ENCODE measurements at places on chromosomes 1 and 21.
A peak's percentile ranks its signal among the peaks of the same experiment; 100 is the strongest.

GRCh38 chr1:214146523-214146922 is 134.4 kb upstream of the SMYD2 start:
- no peak for DNase-seq

DNA sequence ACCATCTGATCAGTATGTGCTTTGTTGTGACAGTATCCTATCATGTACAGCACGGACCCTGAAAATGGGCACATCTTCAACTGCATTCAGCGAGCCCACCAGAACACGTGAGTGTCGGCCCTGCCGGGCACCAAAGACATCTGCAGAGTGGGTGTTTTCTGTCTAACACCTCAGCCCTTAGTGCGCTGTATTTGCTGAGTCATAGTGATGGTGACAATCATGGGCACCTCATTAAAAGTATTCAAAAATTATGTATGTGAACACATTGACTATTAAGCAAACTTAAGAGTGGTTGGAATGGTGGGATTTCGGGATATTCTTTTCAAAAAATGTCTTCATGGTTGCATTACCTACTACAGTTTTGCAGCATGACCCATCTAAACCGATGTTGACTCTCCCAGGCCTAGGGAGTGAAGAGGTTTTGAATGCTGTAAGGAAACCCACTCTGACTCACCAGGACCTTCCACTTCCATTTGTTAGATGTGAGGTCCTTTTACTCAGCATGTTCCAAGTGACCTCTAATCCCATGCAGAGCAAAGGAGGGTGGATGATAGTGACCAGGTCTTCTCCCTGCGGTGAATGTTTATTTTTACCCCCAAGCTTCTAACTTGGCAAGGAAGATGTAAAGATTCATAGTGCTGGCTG is 20.1 kb downstream of the MGST3 start:
- no peak for DNase-seq

GRCh38 chr21:17783481-17784179 is 35.5 kb downstream of the C21orf91 start:
- no peak for DNase-seq

DNA sequence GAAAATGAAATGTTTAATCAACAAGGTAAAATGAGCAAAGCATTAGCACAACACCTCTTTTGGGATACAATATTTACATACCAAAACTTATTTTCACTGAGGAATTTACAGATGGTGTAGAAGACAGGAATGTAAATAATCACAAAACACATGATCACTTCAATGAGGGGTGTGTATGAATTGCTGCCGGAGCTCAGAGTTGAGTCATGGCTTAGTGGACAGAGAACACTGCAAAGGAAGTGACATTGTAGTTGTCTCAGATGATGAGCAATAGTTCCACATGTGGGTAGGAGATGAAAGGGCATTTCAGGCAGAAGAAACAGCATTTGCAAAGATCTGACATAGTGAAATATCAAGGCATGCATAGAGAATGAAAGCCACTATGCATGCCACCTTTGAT is 5.6 kb upstream of the KPRP start:
- no peak for DNase-seq

GRCh38 chr1:153728305-153729066 is 636 bp downstream of the INTS3 start:
- DNase-seq = peak; percentile 82

- DNase-seq = no peak
These were observed 10.4 kb downstream of the OLIG1 start for GRCh38 chr21:33080376-33080775.

DNA sequence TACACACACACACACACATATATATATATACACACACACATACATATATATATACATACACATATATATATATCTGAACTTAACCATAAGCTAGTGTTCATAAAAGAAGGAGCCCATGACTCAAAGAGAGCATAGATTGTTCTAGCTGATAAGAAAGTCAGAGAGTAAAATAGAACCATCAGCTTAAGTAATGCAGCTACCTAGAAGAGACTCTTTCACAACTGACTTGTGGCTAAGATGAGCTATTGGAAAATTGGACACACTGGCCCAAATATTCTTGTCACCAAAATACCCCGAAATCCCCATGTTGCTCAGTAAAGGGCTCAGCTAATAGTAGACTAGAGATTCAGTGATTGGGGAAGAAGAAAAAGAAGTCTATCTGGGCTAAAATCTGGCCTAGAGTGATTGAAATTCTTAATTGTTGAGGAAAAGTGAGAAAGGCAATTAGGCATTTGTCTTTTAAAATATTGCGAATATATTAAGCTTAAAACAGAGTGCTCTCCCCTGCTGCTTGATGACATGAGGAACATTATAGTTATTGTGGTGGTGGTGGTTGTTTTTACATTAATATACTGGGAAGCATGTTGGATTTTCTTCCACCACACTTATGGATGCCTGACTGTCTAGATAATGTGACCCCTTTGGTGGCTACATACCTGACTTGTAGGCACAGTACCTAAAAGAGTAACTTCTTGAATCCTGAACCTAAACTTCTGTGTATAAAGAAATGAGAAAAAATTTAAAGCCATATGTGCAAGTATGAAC is 6.3 kb downstream of the SLAMF1 start:
- no peak for DNase-seq

DNA sequence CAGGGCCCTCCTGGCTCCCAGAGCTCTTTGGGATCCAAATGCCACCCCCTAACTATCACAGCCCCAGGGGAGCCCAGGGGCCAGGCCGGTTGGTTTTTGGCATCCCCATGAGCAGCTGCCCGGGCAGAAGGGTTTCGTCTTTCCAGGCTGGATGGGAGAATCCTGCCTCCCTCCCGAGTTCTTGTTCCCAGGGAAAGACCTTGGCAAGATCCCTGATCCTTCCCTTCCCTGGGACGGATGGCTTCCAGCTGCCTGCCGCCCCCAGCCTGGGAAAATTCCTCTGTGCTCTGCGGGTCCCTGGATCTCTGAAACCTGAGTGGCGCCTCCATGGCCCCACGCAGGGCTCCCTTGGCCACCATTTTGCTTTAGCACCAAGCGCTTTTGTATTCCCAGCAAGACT is 55.6 kb downstream of the TAS1R2 start:
- peak; percentile 81 for DNase-seq

- DNase-seq = no peak
These were observed 6.6 kb upstream of the PNRC2 start for GRCh38 chr1:23953020-23953419.

DNA sequence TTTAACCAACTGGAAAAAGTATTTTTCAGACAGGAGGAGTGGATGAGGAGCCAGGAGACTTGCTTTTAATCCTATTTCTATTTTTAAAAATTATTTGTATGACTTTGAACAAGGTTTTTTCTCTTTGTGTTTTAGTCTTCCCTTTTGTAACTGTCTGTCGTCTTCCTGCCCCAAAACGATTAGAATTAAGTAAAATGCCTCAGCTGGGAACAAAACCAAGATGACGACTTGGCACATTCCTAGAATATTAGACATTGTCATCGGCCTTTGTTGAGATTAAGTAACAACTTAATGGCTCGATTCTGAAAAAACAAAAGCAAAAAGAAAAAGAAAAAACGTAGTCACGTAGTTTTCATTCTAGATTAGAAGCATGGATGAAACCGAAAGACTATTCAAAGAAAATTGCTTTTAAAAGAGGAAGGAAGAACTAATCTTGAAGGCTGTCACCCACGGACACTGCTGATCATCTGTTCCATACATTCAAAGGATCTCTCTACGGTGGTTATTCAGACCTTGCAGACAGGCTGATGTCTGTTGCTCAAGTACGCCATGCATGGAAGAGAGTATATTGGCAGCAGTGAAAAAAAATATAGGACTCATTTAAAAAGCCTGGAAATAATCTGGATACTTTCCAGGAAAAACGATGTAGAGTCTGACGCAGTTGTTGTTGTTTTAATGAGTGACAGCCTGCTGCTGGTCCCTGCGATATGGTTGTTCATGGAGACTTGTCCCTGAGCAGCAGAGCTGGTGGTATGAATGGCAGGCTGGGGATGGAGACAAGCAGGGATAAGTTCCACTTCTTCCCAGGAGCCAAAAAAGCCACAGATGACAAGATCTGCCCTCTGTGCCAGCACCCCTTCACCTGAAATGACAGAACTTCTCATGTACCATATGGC is 16.8 kb downstream of the GNG4 start:
- DNase-seq = no peak

DNA sequence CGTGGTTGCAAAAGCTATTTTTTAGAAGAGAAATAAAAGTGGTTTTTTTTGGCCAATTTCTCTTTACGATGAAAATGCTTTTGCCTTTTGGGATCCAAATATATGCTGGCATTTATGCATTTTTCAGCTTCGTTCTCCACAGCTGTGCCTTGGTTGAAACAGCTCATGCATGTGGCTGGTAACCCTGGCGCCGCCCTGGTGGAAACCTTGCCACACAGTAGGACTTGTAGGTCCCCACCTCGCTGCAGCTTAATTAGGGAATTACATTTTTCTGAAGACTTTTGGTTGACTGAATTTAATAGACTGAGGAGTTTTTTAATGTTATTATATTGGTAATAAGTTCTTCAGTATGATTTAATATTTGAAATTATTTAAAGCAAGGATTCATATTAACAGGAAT is 12.7 kb upstream of the PCP4 start:
- no peak for DNase-seq

- DNase-seq = peak; percentile 97
These were observed at the start of gene YBX1 for GRCh38 chr1:42681741-42682483. Gene YBX1, plus strand, starts transcription at chr1:42682418. Its CDS starts 148 bp downstream, at chr1:42682566.

DNA sequence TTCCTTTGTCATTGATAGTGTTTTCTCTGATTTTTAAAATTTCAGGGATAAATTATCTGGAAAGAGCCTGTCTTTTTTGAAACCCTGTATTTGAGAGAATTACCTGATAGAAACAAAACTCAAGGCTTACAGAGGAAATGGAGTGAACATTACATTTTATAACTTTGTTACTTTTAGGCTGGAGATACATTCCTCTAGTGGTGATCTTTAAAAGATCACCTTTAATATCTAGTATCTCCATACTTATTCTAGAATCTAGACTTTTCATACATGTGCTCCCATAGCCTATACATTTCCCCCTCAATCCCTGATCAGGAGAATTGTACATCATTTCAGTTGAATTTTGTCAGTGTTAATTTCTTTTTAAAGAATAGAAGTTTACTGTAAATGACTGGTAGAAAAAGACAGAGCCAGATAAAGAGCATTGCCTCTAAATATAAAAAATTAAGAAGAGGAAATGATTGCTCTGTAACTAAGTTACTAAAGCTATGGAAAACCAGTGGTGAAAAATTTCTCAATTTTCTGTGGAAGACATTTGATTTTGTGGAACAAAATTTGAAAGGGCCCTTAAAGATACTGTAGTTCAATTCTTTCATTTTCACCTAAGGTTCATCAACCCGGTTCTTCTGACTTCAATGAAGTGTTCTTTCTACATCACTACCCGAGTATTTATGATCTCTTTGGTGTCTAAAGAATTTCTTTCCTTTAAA is 33.7 kb downstream of the RASAL2 start:
- no peak for DNase-seq

DNA sequence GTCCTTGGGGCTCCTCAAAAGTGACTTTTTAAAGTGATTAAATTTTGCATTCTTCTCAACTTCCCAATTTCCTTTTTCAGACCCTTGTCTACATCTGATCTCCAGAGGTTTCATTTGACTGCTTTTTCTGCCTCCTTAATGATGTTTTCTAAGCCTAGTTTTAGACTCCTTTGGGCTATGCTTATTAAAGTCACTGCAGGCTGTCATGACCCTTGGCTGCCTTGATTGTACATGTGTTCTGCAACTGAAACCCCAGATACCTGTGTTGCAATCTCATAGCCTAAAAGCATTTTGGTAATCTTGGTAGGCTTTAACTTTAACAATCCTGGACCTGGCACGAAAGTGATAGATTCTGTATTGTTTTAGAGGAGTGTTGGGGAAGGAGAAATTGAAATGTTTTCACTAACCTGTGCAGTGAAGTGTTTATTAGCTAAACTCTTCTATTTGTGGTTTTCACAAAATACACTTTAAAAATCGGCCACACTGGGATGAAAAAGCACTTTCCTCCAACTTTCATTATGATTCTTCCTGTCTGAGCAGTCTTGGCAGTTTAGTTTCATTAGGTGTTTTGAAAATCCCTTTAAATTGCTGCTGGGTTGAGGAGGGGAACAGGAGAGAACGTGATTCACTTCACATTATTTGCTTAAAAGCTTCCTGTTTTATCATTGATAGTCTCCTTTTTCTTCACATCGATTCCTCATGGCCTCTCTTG is 4.9 kb downstream of the MACO1 start:
- no peak for DNase-seq

- DNase-seq = no peak
These were observed 24.1 kb upstream of the NFASC start for GRCh38 chr1:204846546-204846945.

GRCh38 chr1:235022981-235023710 is 105.5 kb downstream of the TOMM20 start:
- DNase-seq = no peak

- no peak for DNase-seq
These were observed 17.4 kb downstream of the FMO1 start for GRCh38 chr1:171265686-171266085.

DNA sequence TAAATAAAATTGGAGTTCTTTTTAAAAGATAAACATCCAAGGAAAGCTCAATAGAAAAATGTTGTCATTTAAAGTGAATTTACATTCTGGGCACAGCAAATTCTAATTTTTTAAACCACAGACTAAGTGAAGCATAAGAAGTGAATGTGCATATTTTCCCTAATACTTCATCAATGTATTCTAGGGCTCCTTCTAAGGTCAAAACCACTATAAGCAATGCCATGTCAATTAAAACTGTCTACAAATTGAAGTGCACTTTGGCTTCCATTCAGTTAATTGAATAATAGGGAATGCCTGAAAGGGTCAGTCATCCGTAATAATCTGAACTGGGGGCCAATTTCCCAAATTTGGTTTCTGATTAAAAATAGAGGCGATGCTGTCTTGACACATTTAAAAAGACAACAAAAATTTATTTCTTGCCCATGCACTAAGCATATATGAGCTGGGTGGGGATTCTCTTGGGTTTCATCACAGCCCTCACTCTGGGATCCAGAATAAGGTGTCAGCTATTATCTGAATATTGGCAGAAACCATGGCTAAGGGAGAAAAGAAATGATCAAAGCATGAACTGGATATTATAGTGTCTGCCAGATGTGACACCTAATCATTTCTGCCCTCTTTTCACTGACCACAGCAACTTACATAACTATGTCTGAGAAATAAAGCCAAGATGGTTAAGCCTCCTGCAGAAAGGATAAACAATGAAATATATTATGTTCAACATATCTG is 660.6 kb upstream of the B3GALT2 start:
- DNase-seq = no peak

DNA sequence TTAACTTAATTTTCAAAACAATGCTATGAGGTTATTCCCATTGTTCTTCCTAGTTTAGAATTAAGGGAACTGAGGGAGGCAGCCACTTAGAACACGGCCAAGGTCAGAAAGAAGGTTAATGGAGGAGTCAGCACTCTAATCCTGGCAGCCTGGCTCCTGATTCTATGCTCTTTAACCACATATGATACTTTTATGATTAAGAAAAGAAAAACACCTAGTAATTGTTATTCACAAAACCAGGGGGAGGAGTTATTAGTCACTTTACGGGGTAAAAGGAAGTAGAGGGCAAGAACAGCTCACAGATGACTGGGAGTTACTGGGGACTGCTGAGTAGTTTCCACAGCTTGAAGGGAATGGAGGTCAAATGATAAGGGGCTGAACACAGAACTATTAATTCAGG is 38.6 kb downstream of the GADD45A start:
- no peak for DNase-seq

Data from left forelimb (tissue), 1 donor.